HEK293T (cell line): ENCODE measurements at places on chromosomes 13 and 19.

- DNase-seq: peak; percentile 74
Measured at GRCh38 chr19:38142176-38143035, 81.6 kb downstream of the DPF1 start.

DNA sequence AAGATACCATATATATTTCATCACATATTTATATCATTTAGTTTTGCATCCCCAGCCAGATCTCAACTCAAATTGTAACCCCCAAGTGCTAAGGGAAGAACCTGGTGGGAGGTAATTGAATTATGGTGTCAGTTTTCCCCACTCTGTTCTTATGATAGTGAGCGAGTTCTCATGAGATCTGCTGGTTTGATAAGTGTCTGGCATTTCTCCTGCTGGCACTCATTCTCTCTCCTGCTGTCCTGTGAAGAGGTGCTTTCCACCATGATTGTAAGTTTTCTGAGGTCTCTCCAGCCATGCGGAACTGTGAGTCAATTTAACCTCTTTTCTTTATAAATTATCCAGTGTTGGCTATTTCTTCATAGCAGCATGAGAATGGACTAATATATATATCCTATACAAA is 462.5 kb upstream of the SLITRK5 start:
- no peak for DNase-seq

GRCh38 chr19:41993612-41994483 is at the start of gene ATP1A3:
TSS of gene ATP1A3 (minus strand) at chr19:41994230. CDS start at chr19:41994076, 154 bp downstream.
- DNase-seq: peak; percentile 86

DNA sequence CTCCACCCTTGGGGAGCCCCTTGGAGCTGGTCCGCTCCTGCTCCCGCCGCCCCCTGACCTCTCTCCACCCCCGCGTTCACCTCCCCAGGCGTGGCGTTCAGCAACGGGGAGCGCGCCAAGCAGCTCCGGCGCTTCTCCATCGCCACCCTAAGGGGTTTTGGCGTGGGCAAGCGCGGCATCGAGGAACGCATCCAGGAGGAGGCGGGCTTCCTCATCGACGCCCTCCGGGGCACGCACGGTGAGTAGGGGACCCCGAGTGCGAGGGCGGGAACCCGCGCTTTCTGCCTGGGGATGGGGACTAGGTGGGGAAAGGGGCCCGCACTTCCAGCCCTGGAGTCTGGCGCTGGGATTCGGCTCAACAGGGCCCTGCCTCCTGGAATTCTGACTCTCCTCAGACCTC is 1.7 kb downstream of the CYP2A13 start:
- DNase-seq: no peak

DNA sequence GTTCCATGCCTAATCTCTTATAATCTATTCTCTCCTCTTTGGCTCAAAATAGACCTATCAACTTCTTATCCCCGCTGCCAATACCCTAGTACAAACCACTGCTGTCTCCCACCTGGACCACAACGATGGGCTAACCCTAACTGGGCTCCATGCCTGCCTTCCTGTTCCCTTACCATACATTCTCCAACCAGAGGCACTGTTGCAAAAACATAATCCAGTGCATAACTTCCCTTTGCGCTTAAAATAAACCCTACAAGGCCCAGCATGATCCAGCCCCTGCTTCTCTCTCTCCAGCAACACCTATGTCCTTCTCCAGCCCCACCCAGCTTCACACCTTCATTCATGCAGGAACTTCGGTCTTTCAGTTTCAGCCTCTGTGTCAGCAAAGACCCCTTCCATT is 27.4 kb upstream of the CEBPA start:
- DNase-seq: no peak

DNA sequence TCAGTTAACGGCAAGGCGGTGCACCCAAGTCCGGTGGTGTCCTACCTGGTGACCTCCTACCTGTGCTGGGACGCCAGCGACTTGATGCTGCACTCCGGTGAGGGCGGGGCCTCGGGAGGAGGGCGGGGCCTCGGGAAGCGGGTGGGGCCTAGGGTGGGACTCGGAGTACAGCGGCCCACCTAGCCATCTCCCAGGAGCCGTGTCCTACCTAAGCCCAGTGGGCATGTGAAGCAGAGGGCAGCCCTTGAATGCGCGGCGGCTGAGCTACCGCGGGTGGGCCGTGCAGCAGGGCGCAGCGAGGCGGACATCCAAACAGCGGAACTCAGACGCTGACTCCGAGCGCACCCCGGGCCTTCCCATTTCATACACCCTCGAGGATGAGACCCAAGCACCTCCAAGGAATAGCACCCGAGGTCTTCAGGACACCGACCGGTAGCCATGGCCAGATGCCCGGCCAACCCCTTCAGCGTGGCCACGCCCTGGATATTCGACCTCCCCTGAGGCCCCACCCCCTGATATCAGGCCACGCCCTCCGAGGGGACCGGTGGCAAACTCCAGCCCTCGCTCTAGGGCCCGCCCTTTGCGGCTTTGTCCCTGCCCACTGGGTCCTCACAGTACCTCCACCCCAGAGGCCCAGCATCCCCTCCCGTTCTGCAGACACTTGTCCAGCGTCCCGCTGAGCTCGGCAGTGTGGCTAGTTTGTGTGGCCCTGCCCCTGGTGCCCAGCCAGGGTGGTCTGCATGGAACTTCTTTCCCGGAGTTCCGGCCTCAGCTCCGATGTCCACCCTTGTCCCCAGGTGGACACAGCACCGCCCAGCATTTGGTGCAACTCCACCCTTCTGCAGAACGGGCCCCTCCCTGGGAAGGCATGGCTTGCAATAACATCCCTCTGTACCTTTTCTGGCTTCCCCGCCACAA is 5.4 kb downstream of the KLK1 start:
- peak; percentile 91 for DNase-seq

- DNase-seq: no peak
Measured at GRCh38 chr13:69585656-69586055, 522.0 kb upstream of the ATXN8OS start.

DNA sequence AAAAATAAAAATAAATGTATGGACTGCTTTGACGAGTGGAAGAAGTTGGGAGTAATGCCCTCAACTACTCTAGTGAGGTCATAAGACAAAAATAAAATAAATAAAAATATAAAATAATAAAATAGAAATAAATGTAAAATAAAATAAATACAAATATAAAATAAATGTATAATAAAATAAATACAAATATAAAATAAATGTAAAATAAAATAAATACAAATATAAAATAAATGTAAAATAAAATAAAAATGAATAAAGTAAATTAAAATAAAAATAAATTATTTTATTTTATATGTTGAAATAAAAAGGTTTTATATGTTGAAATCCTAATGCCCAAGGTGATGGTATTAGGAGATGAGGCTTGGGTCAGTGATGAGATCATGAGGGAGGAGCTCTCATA is 20.1 kb upstream of the IGSF23 start:
- DNase-seq: no peak

- no peak for DNase-seq
Measured at GRCh38 chr13:111046590-111047141, 68.4 kb upstream of the ARHGEF7 start.

DNA sequence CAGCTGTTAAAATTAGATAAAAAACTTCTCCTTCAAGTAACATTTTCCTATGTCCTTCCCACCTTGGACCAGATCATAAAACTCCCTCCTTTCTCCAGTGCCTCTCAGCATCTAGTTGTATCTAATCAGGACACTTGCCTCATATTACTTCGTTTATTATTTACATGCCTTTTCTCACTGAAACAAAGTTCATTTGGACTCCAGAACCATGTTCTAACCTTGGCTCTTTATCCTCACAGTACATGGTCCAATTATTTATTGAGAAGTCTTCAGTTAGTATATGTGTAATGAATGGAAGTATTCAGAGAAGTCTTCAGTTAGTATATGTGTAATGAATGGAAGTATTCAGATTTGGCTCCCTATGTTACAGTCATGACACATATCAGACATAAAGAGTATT is 342.7 kb downstream of the OXGR1 start:
- DNase-seq: no peak

DNA sequence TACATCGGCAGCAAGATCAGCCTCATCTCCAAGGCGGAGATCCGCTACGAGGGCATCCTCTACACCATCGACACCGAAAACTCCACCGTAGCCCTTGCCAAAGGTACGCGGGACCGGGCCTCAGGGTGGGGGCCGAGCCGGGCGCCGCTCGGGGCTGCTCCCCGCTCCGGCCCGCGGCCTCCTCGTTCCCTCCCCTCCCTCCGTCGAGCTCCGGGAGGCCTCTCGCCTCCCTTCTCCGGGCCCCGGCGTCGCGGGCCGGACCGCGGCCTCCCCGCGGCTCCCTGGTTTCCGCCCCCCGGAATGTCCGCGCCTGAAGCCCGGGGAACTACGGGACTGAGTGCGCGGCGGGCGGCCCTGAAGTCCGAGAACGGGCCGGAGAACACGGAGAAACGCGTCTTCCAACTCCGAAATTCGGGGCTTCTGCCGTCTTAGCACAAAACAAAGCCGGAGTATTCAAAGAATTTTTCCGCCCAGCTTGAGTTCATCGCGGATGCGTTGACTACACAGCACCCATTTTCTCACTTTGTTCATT is 423 bp downstream of the LSM14A start:
- DNase-seq: no peak

DNA sequence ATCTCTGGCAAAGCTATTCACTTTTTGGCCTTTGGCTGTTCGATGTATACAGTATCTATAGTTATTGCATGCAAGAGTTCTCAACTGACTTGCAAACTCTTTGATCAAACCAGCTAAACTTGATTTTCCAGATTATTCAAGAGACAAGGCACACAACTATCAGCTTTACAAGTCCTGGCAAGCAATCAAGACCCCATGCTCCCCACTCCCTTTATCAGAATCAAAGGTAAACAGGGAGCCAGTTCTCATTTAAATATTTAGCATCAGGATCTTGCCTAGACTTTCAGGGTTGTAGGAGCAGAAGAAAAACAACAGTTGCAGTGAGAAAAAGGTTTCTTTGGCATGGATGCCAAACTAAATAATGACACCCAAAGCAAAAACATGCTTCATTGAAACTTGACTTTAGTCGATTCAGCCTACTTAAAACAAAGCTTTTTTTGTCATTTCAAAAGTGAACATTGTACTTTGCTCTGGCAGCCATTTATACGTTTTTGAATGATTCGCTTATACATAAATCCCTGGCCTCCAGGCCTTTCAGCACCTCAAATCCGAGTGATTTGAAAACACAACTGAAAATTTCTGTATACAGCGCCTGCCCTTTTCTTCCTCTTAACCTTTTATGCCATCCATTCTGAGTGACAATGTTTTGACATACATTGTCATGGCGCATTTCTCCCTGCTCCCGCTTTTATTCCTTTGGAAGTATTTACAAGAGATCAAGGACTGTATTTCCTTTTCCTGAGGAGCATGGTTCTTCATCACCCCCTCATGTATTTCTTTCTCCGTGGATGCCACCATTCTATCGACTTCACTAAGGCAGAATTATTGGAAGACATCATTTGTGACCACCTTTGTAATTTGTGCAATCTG is 340.8 kb downstream of the KLF5 start:
- DNase-seq: no peak
